NCI-H2081 (cell line): ENCODE measurements at places on chromosomes 6 and 20.

- peak; percentile 16 for DNase-seq
Observed at GRCh38 chr6:38508894-38509293, 130.8 kb downstream of the BTBD9 start.

DNA sequence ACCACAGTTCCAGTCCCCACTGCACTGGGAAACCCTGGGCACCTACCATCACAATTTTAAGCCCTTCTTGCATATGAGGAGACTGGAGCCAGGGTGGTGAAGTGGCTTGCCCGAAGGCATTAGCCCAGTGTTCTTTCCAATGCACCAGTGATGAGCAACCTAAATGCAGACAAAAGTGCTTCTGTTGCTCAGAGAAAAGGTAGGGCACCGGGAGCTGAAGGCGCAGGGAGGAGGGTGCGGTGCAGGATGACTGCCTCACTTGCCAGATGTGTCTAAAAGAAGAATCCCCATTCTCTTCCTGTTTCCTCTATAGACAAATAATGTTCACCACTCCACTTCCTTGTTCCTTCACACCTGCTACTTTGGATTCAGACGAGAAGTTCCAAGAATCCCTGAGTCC, 86.5 kb downstream of the QRSL1 start:
- no peak for DNase-seq

- no peak for DNase-seq
Observed at GRCh38 chr20:63293456-63293855, 470 bp downstream of the COL20A1 start.

GRCh38 chr6:4185846-4186245, 50.5 kb upstream of the ECI2 start:
- DNase-seq, result no peak

- no peak for DNase-seq
Observed at GRCh38 chr6:128414943-128415342, 105.5 kb downstream of the PTPRK start.

- no peak for DNase-seq
Observed at GRCh38 chr6:151001387-151002056, 136.0 kb downstream of the MTHFD1L start.

- no peak for DNase-seq
Observed at GRCh38 chr6:131763749-131764148, 44.1 kb upstream of the ENPP1 start.

GRCh38 chr20:41453010-41453950, 86.7 kb upstream of the EMILIN3 start:
- no peak for DNase-seq

- DNase-seq, result no peak
Observed at GRCh38 chr20:965956-966355, 36.2 kb downstream of the RSPO4 start.

DNA sequence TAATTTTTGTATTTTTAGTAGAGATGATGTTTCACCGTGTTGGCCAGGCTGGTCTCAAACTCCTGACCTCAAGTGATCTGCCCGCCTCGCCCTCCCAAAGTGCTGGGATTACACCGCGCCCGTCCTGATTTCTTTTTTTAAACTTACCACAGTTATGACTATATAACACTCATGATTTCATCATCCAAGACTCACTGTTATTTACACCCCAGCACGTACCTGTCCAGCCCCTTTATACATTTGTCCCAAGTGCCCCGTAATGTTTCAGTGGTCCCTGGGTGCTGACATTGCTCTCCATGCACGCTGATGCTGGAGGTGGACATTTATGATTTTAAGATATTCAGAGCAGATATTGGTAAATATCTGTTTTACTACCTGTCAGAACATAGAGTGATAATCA, 219.9 kb upstream of the GMDS start:
- DNase-seq, result no peak

GRCh38 chr6:133225560-133225959, 15.6 kb upstream of the EYA4 start:
- no peak for DNase-seq

GRCh38 chr6:436308-437036, 44.9 kb downstream of the IRF4 start:
- no peak for DNase-seq

DNA sequence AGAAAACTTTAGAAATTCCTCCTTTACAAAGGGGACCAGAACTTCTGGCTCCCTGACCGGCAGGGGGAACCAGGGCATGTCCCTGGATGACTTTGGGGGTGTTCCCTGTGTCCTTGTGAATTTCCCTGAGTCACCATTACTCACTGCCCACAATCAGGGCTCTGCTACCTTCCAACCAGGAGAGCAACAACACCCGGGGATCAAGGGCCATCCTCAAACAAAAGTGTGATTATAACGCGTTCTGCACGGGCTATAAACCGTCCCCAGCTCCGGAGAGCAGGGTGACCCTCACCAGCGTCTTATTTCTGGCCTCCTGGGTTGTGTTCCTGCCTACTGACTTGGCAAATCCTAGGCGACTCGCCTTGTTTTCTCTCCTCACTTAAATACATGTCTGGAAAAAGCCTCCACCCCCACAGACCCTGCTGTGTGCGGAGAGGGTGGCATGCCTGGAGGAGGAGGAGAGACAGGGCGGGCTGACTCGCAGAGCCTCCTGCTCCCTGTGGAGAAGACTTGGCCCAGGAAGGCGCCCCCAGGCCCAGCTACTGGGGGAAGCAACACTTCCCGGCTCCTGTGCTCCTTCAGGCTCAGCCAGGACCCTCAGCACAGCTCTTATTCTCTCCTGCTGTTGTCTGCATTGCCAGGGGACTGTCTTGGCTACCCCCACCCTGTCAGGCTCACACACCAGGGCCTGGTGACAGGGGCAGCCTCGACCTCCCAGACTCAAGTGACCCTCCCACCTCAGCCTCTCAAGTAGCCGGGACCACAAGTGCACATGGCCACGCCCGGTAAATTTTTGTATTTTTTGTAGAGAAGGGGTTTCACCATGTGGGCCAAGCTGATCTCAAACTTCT, 54.1 kb downstream of the FGD2 start:
- DNase-seq, result no peak

DNA sequence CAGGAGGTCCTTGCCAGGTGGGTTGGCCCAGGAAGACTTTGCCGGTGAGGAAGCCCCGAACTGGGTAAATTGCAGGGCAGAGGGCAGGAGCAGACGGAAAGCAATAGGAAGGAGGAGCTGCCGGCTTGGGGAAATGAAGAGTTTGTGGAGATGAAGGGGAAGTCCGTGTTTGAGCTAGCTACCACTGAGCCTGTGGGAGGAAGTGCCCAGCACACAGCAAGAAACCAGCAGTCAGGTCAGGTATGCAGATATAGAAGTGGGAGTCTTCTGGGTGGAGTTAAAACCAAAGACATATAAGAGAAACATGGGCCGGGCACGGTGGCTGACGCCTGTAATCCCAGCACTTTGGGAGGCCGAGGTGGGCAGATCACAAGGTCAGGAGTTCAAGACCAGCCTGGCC, 34.7 kb downstream of the CD24 start:
- DNase-seq, result no peak

GRCh38 chr6:32442977-32443552, 3.4 kb downstream of the HLA-DRA start:
- no peak for DNase-seq

DNA sequence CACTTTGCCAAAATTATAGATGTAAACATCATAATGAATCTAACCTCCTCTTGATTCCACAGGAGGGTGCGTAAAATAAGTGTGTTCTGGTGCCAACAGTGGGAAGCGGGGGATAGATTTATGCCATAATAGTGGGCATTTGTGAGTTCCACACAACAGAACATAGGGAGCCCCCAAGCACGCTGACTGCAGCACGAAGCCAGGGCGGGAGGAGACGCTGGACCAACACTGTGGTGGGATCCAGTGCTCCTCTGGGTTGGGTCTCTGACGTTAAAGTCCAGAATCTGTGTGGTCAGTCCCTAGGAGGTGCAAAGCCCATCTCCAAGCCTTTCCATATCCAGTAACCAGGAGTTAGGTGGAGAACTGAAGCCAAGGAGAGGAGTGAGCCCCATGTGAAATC, 1.8 kb upstream of the TTLL2 start:
- DNase-seq, result no peak

DNA sequence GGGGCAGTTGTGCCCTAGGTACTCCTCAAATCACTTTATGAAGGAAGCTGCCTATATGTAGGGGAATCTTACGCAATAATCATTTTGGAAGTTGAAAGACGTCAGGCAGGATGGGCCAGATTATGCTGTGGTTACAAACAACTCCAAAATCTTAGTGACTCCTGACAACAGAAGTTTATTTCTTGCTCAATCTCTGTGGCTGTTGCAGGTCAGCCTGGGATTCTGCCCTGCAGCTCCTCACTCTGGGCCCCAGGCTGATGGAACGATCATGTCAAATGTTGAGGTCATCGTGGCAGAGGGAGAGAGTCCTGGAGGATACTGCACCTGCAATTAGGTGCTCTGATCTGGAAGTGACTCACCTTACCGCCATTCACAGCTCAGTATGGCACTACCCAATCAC, 88.4 kb downstream of the ZDHHC14 start:
- no peak for DNase-seq

DNA sequence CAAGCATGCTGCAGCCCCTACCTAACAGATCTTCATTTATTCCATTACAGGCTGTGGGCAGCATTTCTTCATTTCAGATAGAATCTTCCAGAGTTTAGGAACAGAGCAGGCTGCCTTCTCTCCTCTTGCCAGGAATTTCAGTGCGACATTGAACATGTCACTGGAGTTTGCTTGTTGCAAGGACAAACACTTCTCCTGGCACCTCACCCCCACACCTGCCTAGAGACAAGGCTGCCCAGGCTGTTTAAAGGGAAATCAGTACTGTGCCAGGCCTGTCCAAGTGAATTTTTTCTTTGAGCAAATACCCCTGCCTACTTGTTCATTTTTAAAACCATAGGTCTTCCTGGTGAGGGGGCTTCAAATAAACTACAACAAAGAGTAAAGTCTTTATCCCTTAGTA, 594.1 kb downstream of the PTPRT start:
- no peak for DNase-seq

DNA sequence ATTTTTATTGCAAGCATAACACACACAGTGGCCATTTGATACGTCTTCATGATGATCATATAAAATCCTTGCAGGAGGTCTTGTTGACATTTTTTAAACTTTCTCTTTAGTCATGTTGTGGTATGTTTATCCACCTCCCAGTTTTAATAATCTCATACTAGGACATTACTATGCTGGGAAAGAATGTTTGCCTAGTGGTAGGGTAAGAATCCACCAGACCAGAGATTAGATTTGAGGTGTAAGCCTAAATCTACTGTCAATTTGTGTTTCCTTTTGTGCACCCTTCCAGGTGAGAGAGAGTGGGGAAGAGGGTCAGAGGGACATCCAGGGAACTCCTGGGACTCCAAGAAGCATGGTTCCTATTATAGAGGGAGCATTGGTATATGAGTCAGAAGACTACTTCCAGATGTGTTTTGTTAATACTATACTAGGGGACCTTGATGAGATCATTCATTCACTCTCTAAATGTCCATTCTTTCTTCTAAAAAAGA, 298.3 kb upstream of the SASH1 start:
- DNase-seq, result no peak

DNA sequence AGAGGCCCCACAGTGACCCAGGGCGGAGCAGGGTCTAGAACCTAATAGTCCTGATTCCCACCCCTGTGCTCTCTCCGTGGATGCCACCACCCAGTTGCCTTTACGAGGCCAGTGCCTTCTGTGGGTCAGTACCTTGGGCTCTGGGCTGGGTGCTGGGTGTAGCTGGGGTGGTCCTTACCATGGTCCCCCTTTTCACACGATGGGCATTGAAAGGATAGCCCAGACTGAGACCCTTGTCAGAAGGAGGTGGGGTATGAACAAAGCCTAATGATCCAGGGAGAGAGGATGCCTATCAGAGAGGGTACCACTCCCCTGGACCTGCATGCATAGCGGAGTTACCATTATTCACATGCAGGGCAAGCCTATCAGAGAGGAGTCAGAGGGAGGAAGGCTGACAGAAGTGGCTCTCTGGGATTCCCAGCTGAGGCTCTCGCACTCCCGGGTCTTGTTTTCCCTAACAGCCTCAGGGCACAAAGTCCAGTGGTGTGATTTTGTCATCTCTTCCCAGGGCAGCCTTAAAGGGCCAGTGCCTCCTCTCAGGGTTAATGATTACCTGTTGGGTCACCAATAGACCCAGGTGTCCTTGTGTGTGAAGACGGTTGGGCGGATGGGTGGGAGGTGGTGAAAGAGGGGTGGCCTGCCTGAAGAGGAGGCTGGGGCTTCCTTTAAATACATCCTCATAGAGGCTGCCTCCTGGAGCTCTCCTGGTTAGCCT, 36.2 kb downstream of the VEGFA start:
- no peak for DNase-seq

DNA sequence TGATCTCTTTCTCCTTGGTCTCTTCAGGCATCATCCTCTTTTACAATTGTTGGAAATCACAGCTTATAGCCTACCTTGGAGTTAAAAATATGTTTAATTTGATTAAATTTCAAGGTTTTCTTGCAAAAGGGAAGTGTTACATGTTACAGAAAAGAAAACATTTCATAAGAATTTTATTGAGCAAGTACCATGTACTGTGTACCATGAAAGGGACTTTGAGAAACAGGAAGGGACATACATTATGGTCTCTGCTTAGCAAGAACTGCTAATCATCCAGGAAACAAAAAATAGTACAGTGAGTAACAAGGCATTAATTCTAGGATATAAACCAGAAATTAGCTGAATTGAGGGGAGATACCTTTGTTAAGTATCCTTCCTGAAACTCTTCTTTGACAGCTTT, 145.3 kb upstream of the SPACA1 start:
- no peak for DNase-seq

- no peak for DNase-seq
Observed at GRCh38 chr6:130852844-130853554, 25.8 kb downstream of the SMLR1 start.

DNA sequence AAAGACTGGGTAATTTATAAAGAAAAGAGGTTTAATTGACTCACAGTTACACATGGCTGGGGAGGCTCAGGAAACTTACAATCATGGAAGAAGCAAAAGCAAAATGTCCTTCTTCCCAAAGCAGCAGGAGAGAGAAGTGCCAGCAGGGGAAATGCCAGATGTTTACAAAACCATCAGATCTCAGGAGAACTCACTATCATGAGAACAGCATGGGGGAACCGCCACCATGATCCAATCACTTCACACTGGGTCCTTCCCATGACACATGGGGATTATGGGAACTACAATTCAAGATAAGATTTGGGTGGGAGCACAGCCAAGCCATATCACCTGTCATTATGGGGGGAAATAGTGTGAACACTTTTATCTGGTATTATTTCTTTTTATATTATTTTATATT, 557.2 kb downstream of the EYS start:
- no peak for DNase-seq

GRCh38 chr6:129884211-129884610, 23.1 kb upstream of the TMEM244 start:
- no peak for DNase-seq

- DNase-seq, result peak; percentile 43
Observed at GRCh38 chr6:155985660-155986138, 530.1 kb upstream of the NOX3 start.

GRCh38 chr20:37886851-37887297, 16.1 kb upstream of the VSTM2L start:
- no peak for DNase-seq
